ENCODE measurements at places on chromosomes 2 and 18.

GRCh38 chr18:48918660-48919456, 31.9 kb downstream of the SMAD7 start:
- peak; percentile 49 for DNase-seq

- no peak for DNase-seq
These were observed 136.5 kb upstream of the STK17B start for GRCh38 chr2:196307775-196308305.

- DNase-seq: no peak
These were observed 10.3 kb upstream of the ACKR3 start for GRCh38 chr2:236558993-236559978.

DNA sequence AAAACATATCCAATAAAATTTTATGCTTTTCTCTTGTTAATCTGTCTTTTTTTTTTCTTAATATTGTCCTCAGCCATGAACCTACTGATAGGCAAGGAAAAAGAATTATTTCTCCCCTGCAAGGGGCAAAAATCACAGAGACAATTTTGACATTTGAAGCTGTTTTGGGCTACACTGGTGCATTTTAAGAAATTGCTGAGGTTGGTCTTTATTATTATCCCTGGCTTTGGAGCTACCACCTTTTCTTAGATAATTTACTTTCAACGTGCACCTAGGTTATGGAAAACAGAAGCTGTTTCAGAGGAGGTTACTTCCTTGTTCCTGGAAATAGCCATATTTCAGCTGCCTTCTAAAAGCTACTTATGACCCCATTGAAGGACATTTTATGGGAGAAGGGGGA, 195.5 kb upstream of the KYNU start:
- no peak for DNase-seq

Data from natural killer cell treated with Interleukin-12 subunit alpha and Interleukin-12 subunit beta and Interleukin-15 and Interleukin-18, amount 100 ng/mL, for 72 hours (primary cell).